ENCODE measurements at places on chromosomes 13 and 19. TPM values are rescaled to one million over a fixed set of nuclear protein-coding genes. Genes with fewer than 3 reads are reported as not detected.

GRCh38 chr13:114130131-114130836 lies 2.1 kb downstream of the RASA3 start:
- peak overlapping the region; percentile 76 for H3K4me3 ChIP-seq
- H3K27me3 ChIP-seq = no peaks in the 10 kb centered on the region
- peaks cover 5% of the 10 kb centered on the region for H3K36me3 ChIP-seq
- no peak for DNase-seq
- H3K4me1 ChIP-seq = peaks cover 63% of the 10 kb centered on the region
- peak overlapping the region; percentile 88 for H3K27ac ChIP-seq

- H3K27me3 ChIP-seq = no peaks in the 10 kb centered on the region
- H3K27ac ChIP-seq = no peak overlapping the region
- H3K4me1 ChIP-seq = peaks cover 13% of the 10 kb centered on the region
- no peak overlapping the region for H3K4me3 ChIP-seq
These were observed 9.8 kb upstream of the SLC44A2 start for GRCh38 chr19:10615429-10616023.

GRCh38 chr13:107742544-107742943 lies 472.8 kb downstream of the LIG4 start:
- H3K4me1 ChIP-seq = no peaks in the 10 kb centered on the region
- H3K27ac ChIP-seq = no peak overlapping the region
- H3K4me3 ChIP-seq = no peak overlapping the region
- no peaks in the 10 kb centered on the region for H3K36me3 ChIP-seq

DNA sequence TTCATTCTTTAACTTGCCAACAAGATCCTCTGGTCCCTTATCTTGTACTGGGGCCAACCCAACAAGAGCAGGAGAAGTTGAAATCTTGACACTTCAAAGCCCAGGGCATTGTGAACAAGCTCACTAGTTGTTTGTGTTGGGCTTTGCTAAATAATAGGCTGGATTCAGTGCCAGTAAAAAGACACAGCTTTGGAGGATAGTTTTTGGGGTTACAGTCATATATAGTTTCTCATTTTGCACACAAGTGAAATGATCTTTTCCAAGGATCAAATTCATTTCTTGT lies 30.3 kb upstream of the LRCH1 start:
- no peaks in the 10 kb centered on the region for H3K36me3 ChIP-seq
- peaks cover 26% of the 10 kb centered on the region for H3K4me1 ChIP-seq
- peak; percentile 42 for DNase-seq
- no peak overlapping the region for H3K4me3 ChIP-seq
- H3K27me3 ChIP-seq = no peaks in the 10 kb centered on the region
- H3K27ac ChIP-seq = peak overlapping the region; percentile 39

GRCh38 chr13:42039457-42039945 lies 8.9 kb upstream of the DGKH start:
- peaks cover 27% of the 10 kb centered on the region for H3K27me3 ChIP-seq
- H3K4me3 ChIP-seq = peak overlapping the region; percentile 72
- no peak for DNase-seq
- H3K4me1 ChIP-seq = peaks cover 15% of the 10 kb centered on the region

DNA sequence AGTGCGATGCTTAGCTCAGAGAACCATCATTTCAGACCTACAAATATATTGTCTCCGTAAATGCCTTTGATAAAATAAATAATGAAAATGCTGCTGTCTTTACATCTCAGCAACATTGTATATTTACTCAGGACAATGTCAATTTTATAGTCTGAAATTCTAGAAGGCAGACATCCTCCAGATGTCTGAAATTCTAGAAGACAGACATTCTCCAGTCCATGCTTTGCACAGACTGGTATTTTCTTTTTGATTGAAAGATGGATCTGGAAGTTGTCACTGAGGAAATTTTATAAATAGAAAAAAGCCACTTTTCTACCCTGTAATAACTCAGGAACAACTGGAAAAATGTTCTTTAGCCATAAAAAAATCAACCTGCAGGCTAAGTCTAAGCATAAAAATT lies 2293.3 kb downstream of the PCDH9 start:
- no peaks in the 10 kb centered on the region for H3K4me1 ChIP-seq
- no peaks in the 10 kb centered on the region for H3K36me3 ChIP-seq
- H3K4me3 ChIP-seq = no peak overlapping the region
- no peaks in the 10 kb centered on the region for H3K27me3 ChIP-seq
- H3K27ac ChIP-seq = no peak overlapping the region

DNA sequence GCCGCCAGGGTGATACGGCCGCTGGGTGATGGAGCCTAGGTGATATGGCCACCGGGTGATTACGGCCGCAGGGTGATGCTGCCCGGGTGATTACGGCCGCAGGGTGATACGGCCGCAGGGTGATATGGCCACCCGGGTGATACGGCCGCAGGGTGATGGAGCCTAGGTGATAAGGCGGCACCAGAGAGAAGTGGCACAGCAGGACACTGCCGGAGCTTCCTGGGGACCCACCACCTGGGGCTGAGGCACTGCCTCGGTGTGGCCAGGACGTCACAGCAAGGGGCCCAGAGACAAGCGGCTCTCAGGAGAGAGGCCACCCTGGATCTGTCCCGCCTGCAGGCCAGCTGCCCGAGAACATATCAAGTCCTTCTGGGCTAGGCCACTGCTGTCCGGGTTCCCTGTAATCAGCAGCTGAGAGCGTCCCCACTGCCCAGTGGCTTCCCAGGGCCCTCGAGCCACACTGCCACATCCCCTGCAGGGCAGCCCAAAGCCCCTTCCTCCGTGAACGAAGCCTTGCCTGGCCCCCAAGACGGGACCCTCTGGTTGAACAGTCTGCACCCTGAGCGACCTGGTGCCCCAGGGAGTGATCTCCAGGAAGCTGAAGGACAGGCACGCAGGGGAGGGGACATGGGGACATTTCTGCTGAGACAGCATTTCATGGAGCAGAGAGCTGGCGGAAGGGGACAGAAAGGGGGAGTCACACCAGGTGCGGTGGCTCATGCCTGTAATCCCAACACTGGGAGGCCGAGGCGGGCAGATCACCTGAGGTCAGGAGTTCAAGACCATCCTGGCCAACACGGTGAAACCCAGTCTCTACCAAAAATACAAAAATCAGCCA lies 22.1 kb downstream of the ZNF787 start:
- H3K27ac ChIP-seq = no peak overlapping the region
- no peaks in the 10 kb centered on the region for H3K27me3 ChIP-seq
- no peak for DNase-seq
- H3K4me3 ChIP-seq = no peak overlapping the region
- H3K36me3 ChIP-seq = peaks cover 47% of the 10 kb centered on the region

DNA sequence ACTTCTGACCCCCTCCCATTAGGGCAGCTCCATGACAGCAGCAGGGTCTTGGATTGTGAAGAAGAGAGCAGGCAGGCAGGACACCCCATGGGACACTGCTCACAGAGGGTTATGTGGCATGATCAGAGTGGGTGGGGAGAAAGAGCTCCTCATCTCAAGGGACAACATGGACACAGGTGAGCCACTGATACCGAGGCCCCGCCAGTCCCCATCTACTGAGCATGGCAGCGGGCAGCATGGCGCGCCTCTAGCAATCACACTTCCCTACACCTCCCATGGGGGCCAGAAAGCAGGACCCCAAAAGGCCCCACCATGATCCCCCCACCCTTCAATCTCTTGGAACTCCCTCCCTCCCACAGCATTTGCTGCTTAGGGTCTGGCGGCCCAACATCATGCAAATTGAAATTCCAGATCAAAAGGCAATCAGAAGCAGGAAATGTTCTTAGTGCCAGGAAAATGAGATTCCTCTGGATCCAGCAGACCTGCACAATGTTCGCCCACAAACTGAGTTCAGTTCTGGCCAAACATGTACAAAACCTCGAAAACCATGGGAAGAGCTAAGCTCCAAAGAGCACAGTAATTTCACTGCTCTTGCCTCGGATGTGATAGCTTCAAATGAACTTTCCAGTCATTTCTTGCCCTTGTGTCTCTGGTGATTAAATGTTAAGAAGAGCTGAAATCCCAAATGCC lies 14.8 kb downstream of the DOCK9 start:
- H3K36me3 ChIP-seq = peaks cover 2% of the 10 kb centered on the region
- peak overlapping the region; percentile 61 for H3K27ac ChIP-seq

DNA sequence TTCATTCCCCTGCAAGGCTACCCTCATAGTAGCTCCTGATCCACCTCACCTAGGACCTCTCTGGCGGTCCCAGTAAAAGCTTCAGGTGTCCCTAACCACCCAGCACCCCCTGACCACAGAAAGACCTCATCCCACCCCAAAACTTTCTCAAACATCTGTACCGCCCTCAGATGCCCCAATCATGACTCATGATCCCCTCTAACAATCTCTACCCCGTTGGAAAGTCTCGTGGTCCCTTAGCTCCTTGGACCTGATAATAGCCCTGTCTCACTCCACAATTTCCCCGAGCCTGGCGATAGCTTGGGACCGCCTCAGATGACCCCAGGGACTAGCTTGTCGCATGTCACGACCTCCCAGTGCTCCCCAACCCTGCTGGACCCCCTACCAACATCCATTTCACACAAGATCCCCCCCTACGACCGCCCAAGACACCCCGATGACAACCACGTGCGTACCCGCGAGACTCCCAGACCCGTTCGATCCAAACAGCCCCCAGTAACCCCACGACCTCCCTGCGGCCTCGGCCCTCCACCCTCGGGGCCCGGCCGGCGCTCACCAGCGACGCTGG lies 450 bp downstream of the NDUFA11 start:
- H3K4me1 ChIP-seq = peaks cover 19% of the 10 kb centered on the region
- H3K27ac ChIP-seq = peak overlapping the region; percentile 98
- H3K4me3 ChIP-seq = peak overlapping the region; percentile 100

DNA sequence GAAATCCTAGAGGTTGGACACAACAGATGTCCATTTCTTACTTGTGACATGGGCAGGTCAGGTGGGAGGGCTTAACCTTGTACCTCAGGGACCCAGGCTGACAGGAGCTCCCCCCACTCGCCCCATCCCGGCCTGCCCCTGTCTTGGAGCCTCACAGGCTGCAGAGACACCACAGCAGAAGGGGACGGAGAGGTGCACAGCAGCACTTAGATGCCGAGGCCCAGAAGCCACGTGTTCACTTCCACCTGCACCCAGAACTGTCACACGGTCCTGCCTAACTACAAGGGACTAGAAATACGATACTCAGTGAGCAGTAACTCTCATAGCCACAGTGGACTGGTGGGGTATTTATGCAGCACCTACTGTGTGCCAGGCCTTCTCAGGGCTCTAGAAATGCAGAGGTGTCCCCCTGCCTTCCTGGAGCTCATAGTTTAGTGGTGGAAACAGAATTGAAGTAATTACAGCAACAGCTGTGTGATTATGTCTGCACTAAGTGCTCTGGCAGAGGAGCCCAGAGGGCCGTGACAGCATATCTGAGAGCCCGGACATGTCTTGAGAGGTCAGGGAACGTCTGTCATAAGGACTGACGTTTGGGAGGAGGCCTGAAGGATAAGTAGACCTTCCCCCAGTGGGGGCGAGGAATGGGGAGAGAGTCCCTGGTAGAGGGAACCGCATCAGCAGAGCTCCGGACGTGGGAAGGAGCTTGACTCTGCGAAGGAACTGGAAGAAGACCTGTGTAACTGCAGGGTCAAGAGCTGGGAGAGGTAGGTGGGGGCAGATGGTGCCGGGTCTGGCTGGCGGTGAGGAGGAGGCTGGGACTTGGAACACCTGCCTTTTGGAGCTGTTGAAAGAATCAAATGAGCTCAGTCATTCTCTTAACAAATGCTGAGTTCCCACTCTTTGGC lies 130.0 kb downstream of the SIPA1L3 start:
- no peaks in the 10 kb centered on the region for H3K36me3 ChIP-seq
- no peaks in the 10 kb centered on the region for H3K27me3 ChIP-seq
- peak overlapping the region; percentile 37 for H3K27ac ChIP-seq
- peak; percentile 52 for DNase-seq
- no peak overlapping the region for H3K4me3 ChIP-seq
- peaks cover 34% of the 10 kb centered on the region for H3K4me1 ChIP-seq

DNA sequence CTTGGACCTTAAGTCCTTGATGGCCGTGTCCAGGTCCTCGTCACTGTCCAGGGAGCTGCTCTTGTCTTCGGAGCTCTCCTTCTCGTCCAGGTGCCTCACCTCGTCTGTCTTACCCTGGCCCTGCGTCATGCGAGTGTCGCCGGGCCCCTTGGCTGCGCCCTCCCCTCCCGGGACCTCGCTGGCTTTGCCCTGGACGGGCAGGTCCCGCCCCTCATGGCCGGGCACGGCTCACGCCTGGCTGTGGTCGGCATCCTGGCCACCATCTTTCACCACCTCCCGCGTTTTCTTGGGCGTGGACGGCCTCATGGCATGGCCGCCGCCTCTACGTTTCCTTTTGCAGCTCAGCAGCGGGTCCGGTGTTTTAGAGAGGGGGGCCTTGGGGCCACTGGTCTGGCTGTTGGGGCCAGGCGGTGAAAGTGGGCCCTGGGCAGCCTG lies 14.8 kb downstream of the RB1 start:
- H3K4me3 ChIP-seq = peak overlapping the region; percentile 31
- H3K27me3 ChIP-seq = peaks cover 27% of the 10 kb centered on the region
- H3K4me1 ChIP-seq = peaks cover 12% of the 10 kb centered on the region
- DNase-seq = no peak

ZNF534 gene
- polyA plus RNA-seq = 1.1 TPM

ANKRD24 gene
- polyA plus RNA-seq = 2.5 TPM

OXGR1 gene
- 0.65 TPM for polyA plus RNA-seq

SERP2 gene
- polyA plus RNA-seq = 5.3 TPM

SUCLA2 gene
- polyA plus RNA-seq = 64.4 TPM

GGACT gene
- polyA plus RNA-seq = 4.6 TPM

FAM216B gene
- 0.14 TPM for polyA plus RNA-seq

THSD8 gene
- polyA plus RNA-seq = 3.9 TPM

Measured in muscle of leg (tissue), 16 donors.